ENCODE measurements at places on chromosomes 4 and X.
A peak's percentile ranks its signal among the peaks of the same experiment; 100 is the strongest.

- DNase-seq: no peak
Observed at GRCh38 chrX:70338290-70338689, 48.4 kb downstream of the KIF4A start.

GRCh38 chr4:116387937-116388474, 697.4 kb downstream of the TRAM1L1 start:
- DNase-seq: peak; percentile 93

DNA sequence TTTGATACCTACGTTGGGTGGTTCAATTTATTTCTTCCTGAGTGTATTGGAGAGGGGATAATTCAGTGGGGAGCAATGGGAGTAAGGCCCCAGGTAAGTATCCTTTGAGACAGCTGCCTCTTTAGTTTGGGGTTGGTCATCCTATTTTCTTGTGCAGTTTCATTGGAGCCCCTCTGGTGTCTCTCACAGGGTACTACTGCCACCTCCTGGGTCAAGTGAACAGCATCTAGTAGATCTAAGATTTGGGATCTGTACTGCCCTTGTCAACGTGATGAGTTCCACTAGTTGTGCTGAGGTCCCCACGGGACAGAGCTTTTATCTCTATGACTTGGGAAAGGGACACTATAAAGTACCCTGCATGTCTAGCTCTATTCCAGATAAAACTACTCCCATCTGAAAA, 80.6 kb downstream of the PBDC1 start:
- DNase-seq: peak; percentile 47

- peak; percentile 48 for DNase-seq
Observed at GRCh38 chrX:155086961-155087735, 15.8 kb downstream of the BRCC3 start.

DNA sequence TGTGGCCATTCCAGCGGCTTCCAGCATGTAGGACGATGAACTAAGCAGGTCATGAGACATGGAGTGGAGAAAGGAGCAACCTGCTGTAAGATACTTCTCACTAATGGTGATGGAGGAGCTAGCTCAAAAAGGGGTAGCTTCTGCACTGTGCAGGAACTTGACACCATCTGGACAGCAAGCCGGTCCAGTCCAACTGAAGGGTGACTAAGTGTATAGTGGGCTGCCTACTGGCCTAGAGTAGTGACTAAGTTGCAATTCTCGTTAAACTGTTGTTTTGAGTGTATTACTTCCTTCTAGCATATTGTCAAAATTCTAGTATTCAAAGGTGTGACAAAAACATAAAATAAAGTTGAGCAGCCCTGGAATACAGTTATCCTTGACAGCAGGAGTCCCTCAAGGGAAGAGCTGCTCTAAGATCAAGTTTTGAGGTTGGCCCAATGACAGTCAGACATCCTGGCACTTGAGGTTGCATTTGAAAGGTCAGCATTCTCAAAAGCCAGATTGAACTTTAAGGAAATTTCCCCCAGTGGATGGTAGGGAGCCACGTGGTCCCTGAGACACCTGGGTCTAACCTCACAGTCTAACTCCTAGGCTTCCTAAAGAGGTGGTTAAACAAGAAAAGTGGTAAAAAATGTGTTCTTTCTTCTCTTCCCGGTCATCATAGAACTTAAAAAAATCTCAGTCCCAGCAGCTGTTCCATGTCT, 8.0 kb downstream of the CETN2 start:
- DNase-seq: no peak

- peak; percentile 61 for DNase-seq
Observed at GRCh38 chr4:73871511-73872310, 2.5 kb downstream of the CXCL1 start.

- DNase-seq: peak; percentile 93
Observed at GRCh38 chr4:152485726-152486276, 50.1 kb downstream of the FBXW7 start.
